Stimulated activated CD4-positive, alpha-beta T cell treated with anti-CD3 and anti-CD28 coated beads, Interleukin-12 subunit alpha, Interleukin-12 subunit beta, amount 100 ng/mL, for 48 hours (primary cell): ENCODE measurements at places on chromosomes 1 and 21.

- DNase-seq = no peak
These were observed 58.1 kb downstream of the KIAA0040 start for GRCh38 chr1:175134500-175134899.

DNA sequence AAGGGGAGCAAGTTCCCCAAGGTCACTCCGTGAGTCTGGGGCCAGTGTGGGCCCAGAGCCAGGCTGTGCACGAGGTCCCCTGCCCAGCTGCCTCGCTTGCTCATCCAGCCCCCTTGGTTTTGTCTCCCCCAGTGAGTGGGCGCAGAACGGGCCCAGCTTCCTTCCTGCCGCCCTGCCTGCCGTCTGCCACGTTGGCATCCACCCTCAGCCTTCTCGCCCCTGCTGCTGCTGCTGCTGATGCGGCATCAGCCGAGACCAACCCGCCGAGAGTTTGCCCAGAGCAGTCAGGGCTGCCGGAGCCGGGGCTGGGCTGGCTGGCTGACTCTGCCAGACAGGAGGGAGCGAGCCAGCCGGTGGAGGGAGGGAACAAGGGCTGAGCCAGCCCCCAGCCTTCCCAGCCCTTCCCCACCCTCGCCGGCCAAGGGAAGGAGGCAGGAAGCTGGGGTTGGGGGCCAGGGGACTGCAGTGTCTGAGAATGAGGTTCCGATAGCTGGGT is 31.4 kb upstream of the WASF2 start:
- no peak for DNase-seq

GRCh38 chr1:200211157-200211556 is 183.6 kb downstream of the NR5A2 start:
- no peak for DNase-seq

DNA sequence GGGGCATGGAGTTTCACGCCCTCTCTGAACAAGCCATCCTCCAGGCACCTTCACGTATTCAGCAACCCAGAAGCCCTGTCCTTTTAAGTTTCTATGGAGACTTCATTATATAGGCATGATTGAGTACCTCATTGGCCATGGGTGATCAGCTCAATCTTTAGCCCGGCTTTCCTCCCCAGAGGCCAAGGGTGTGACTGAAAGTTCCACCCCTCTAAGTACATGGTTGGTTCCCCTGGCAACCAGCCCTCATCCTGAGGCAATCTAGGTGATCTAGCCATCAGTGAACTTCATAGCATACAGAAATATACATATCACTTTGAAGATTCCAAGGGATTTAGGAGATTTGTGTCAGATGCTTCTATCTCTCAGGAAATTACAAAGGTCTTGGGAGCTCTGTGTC is 21.3 kb upstream of the DHX9 start:
- DNase-seq = no peak

DNA sequence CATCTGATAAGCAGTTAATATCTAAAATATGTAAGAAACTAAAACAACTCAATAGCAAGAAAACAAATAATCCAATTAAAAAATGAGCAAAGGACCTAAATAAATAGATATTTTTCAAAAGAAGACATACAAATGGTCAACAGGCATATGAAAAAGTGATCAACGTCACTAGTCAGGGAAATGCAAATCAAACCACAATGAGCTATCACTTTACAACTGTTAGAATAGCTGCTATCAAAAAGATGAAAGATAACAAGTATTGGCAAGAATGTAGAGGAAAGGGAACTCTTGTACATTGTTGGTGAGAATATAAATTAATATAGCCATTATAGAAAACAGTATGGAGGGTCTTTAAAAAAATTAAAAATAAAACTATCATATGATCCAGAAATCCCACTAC is 40.7 kb upstream of the NEK7 start:
- DNase-seq = no peak

DNA sequence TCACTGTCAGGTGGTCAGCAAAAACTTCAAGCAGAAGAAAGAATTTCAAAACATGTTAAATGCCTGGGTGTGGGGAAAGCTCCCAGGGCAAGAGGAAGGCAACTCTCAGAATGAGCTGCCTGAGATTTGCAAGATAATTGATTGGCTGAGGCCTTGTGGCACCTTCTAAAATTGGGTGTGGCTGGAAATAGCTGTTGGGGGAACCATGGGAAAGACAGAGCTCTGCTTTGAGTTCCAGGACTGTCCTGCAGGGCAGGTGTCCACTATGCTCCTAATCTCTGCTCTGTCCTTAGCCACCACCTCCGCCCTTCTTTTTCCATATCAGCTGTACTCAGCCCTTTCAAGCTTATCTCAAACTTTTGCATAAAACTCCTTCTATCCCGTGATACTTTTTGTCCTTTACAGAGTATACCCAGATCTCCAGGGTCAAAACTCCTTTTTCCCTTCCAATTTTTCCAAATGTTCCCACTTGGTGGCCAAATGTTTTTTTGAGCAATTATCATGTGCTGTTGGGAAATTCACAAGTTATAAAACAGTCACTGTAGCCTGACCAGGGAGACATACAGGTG is 23.8 kb upstream of the PPP2R5A start:
- no peak for DNase-seq

GRCh38 chr1:195709821-195710220 is 898.4 kb downstream of the KCNT2 start:
- DNase-seq = no peak

DNA sequence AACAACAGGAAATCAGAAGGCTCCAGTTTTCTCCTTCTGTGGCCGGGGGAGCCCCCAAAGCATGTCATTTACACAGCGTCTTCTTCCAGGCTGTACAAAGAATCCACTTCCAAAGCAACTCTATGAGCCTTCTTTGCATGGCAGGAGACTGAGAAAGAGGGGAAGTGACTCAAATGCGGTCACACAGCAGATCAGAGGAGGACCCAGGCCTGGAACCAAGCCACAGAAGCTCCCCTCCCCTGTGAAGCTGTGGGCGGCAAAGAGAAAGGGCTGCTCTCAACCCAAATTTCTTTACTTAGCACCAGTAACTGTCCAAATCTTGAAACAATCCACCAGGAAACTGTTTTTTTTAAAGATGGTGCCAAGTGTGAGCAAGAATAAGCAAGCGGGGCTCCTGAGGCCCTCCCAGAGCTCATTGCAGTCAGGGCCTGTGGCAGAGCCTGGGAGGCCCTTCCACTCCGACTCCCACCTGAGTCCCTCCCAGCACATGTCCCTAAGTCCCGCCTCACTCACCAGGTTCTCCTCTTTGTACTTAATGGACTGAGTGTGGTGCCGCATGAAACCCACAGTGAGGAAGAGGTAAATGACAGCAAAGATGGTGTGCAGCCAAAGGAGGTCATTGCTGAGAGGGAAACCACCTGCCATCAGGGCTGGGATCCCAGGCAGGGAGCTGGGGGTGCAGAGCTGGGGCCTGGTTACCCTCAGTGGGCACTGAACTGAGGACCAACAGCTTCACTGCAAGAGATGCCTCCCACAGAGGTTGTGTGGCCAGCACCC is 15.9 kb downstream of the TMEM63A start:
- peak; percentile 63 for DNase-seq

DNA sequence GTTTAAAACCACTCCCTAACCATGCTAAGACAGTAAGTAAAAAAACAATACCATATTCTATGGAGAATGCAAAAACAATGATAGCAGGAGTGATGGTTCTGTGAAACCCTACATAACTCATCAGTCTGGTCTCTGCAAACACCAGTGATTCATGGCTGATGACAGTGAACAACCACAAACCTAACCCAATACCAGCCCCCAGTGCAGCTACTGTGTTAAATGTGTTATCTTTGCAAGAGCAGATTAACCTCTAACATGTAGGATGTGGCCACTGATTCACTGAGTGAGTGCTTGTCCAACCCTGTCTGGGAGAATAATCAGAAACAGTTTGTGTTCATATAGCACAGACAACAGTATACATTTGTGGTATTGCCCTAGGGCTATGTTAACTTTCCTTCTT is 100.2 kb upstream of the COG2 start:
- DNase-seq = peak; percentile 17
